ENCODE measurements at places on chromosomes 7 and 10.

DNA sequence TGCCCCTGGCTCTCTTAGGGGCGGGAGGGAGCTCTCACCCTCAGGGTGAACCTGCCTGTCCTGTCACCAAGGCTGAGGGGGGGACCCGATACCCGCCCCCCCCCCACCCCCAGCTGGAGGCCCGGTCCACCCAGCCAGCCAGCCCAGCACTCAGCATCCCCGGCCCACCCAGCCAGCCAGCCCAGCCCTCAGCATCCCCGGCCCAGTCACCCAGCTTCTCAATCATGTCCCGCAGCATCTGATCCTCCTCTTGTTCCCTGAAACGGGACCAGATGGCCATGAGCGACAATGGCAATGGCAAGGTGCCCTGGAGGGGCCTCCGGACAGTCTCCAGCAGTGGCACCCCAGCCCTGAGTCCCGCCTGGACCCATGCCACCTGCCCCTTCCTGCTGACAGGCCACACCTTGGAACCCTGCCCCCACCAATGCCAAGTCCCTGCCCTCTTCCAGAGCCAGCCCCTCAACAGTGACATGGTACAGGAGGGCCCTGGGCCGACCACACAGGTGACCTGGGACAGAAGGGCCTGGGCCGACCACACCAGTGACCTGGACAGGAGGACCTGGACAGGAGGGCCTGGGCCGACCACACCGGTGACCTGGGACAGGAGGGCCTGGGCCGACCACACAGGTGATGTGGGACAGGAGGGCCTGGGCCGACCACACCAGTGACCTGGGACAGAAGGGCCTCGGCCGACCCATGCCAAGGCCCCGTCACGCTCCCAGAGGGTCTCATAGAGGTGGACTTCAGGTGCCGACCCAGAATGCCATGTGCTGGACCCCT is 24.2 kb downstream of the MICALL2 start:
- DNase-seq, result no peak

- DNase-seq, result no peak
Observed at GRCh38 chr7:118305671-118306070, 81.2 kb downstream of the ANKRD7 start.

GRCh38 chr7:108348913-108349312 is 107.3 kb downstream of the NRCAM start:
- DNase-seq, result no peak

GRCh38 chr7:16091701-16092310 is 329.5 kb downstream of the CRPPA start:
- DNase-seq, result no peak

- DNase-seq, result peak; percentile 9
Observed at GRCh38 chr7:50629238-50629901, 64.2 kb upstream of the DDC start.

- DNase-seq, result no peak
Observed at GRCh38 chr7:106572394-106573124, 88.4 kb downstream of the CCDC71L start.

DNA sequence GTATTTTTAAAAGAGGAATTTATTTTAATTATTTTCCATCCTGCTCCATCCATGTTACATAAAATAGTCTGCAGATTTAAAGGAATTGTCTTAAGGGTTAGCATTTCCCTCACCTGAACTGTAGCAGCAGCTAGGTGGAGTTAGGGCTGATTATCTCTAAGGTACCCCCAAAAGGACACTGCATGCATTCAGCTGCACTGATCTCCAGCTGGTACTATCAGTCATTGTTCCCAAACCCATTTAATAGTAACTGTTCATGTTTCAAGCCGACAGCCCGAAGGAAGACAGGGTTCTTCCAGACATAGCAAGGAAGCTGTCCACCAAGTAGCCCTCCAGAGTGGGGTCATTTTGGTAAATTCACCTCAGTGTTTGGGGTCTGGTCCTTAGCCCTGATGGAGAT is 48.7 kb downstream of the FAM171A1 start:
- DNase-seq, result no peak

DNA sequence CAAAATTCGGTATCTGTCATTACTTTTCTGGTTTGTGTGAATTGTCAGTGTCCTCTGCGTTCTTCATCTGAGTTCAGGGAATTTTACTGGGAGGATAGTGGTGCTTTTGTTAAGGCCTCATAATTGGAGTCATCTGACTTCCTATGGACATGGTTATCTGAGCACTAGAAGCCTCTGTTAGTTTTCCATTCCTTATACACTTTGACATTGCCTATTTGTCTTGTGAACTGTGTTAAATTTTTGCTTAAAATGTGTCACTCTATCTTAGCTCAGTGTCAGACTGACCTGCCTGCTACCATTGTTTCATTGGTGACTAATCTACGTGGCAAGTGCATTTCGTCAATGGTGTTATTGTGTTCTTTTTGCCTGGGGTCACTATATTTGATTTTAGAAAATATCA is 253.3 kb downstream of the SEMA3A start:
- no peak for DNase-seq

DNA sequence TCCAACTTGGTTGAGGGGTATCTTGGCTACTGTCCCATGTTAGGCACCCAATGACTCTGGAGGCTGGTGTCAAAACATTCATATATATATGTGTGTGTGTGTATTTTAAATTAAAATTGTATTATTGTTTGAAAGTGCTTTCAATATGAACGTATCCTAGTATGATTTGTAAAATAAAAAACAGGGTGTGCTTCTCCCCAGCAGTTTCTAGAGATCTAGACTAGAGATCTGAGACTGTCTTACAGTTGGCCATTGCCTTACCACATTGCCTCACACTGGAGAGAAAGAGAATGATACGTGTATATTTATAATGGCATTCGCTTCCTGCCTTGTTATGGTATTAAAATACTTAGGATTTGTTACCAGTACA is 1.2 kb downstream of the BAG3 start:
- DNase-seq, result no peak

GRCh38 chr7:130476297-130477150 is 15.4 kb upstream of the MEST start:
- no peak for DNase-seq

DNA sequence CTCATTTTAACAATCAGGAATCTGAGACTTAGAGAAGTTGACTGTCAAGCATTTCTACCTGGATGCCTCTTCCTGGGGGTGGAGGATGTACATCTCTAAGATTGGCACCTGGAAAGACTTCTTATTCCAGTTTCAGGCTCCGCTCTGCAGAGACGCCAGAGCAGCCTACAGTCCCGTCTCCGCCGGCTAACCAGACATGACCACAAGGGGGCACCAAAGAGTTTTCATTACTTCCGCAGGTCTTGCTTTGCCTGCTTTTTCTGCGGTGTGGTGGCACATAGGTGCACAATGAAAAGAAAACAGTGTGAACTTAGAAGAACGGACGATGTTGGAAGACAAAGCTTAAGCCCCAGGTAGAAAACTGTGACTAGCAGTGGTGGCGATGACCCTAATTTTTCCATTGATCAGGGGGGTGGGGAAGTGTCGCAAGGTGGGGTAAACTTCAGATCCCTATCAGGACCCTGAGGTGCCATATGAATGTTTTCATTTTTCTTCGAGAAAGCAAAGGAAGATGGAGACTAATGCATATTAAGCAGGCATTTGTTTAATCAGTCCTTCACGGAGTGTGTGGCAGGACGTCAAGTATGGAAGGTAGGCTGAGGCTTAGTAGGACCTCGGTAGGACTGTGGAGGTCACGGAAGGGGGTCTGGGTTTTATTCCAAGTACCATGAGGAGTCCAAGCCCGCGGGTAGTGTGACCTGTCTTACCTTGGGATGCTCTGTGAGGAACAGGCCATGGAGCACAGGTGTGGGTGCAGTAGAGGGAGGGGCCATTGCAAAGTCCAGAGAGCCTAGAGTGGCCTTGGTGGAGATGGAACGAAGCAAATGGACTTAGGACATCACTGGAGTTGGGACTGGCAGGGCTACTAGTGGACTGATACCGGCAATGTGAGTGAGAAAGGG is 60.1 kb upstream of the SORCS3 start:
- peak; percentile 76 for DNase-seq

DNA sequence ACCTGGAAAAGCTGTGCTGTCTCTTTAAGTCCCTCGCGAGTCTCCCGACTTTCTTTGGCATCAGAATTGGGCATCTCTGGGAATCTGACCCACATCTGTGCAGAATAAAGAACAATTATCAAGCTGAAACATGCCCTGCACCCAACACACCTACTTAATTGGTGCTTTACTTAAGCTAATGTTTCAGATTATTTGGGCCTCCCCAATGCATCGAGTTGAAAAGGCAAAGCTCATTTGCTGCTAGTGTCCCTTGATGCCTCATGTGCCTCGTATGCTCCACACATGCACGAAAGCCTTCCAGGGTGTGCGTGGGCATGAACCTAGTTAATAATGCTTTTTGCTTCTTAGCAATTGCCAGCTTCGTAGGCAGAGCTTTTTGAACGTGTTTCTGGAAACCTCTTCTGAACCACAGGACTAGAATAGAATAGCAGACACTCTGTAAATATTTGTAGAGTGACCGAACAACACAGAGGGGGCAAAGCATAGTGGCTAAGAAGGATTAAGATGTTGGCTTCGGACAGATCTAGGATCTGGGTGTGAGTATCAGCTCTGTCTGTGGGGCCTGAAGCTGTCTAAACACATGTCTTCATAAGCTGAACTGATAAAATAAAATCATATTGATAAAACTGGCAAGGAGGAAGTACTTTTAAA is 26.7 kb upstream of the FGFR2 start:
- DNase-seq, result no peak

DNA sequence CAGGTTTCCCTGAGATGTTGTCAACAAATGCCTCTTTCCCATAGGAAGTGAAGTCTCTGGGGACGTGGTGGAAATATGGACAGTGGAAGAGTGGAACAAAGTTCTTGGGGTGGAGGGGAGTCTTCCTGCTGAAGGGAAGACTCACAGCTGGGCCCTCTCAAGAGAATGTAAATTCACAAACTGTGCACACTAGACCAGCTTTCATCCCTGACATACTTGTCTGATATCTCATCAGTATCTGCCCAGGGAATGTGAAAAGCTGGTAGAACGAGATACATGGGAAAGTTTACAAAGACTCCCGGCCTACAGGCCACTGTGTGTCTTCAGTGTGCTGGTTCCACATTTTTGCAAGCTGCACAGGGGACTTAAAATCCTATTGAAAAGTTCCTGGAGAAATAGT is 16.7 kb upstream of the CCDC3 start:
- no peak for DNase-seq

DNA sequence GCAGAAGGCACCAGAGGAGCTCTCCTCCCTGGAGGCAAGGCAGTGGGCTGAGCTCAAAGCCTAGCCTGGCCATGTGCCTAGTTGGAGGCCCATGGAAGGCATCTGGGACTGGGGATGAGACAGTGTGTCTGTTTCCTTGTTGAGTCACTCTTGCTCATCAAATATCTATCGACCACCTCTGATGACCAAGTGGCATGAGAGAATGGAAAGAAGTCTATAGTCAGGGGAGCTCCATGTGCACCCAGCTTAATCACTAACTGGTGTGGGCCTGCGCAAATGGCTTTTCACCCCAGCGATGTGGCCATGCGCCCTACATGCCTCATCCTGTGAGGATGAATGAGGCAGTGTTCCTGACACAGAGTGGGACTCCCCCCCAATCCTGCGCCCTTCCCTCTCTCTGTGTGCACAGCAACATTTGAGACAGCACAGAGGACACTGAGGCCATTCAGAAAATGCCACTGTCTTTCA is 229.9 kb downstream of the RPS24 start:
- DNase-seq, result no peak

- no peak for DNase-seq
Observed at GRCh38 chr10:14329746-14330173, 964 bp downstream of the FRMD4A start.

DNA sequence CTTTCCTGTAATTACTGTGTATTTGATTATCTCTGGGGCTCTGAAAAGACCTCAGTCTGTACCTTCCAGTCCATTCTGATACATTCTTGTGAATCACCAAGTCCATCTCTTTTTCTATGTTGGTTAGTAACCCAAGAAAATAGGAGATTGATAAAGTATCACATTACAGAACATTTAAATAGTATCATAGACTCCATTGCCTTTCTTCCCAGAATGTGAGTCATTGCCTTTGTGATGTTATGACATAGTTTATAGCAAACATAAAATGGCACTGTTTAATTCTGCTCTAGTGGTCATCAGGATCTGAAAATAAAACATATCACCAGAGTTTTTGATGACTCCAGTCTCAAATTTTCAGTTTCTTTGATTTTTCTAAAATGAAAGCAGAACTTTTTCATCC is 78.4 kb downstream of the NRG3 start:
- no peak for DNase-seq
